ENCODE measurements at places on chromosomes 3 and 15.

DNA sequence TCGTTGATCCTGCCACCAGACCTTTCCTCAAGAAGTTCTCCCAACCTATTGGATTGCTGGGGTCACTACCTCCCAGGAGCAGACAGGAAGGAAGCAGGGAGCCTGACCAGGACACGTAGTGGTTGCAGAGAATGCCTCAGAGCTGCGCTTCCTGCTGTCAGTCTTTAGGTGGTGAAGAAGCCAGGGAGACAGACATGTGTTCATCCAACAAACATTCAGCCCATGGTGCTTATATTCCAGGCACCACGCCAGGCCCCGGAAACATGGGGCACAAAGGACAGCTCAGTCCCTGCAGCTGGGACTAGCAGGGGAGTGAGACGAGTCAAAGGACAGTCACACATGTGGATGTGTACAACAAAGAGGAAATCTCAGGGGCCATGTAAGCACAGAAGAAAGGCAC is 26.0 kb upstream of the CORO2B start:
- DNase-seq, result no peak

- DNase-seq, result no peak
These were observed 167.2 kb downstream of the STXBP5L start for GRCh38 chr3:121075191-121075590.

GRCh38 chr15:76974456-76975036 is 20.4 kb upstream of the PSTPIP1 start:
- DNase-seq, result no peak

GRCh38 chr15:64361259-64361658 is 5.3 kb upstream of the CSNK1G1 start:
- no peak for DNase-seq

- no peak for DNase-seq
These were observed 58.3 kb upstream of the TFRC start for GRCh38 chr3:196140224-196140623.

DNA sequence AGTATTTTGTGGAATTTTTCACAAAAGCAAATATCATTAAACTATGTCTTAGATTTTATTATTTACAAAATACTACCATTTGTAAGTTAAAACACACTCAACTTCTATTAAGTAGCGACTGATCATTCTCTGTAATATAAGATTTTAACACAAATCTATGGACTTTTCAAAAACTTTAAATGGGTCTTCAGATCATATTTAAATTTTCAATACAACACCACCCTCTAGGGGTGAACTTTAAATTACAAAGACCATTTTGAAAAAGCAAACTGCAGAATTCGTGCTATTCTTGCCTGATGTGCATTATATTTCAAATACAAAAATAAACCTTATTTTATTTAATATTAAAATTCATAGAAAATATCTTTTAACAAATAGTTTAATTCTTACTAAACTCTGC is 8.2 kb upstream of the VGLL4 start:
- no peak for DNase-seq

DNA sequence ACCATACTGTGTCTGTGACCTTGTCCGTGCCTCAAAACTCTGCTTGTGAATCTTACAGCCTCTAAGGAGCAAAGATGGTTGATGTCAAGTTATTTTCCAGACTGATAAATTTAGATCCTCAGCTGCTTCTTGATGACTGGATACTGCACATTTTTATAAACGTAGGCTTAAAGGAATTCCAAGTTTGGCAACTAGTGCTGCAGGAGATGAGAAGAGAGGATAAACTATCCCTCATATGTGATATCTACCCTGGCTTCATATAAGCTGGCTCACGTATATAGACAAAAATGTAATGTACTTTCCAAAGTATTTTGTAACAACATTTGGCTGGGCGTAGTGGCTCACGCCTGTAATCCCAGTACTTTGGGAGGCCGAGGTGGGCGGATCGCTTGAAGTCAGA is 89.6 kb downstream of the GMPS start:
- no peak for DNase-seq

DNA sequence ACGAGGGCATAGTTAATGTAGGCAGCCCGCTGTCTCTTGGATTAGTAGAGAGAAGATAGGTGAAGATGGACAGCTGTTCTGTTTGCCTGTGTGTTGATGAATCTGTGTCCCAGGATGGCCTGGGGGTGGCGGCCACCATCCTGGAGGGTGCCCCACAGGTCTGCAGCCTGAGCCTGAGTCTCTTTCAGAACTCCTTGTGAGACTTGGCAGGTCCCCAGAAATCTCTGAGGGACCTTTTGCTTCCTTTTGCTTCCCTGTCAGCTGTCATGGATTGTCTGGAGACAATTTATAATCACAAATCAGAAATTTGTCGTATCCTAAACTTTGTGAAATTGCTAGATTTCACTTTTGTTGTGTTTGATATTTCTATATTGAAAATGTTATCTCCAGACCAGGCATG is 17.4 kb downstream of the FAN1 start:
- no peak for DNase-seq

GRCh38 chr15:80403712-80404056 is 498 bp upstream of the ARNT2 start:
- no peak for DNase-seq

DNA sequence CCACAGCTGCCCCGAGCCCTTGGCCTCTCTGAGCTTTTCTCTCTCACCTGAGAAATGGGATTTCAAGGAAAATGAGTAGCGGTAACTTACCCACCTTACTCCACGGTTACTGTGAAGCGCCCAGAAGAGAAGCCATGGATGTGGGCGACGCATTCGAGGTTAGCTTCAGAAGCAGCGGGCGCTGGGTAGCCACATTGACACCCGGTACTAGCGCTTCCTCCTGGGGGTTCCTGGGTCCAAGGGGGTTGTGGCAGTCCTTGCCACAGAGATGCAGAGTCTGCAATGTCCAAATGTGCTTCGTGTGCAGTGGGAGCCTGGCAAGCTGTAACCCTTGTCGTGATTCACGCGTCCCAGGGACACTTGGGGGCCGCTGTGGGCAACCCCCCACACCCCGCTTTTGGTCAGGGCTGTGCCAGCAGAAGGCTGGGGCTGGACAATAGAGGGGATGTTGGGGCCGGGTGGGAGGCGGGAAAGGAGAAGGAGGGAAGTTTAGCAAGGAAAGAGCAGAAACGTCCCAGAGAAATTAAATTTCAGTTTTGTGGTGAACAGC is 41.4 kb upstream of the FURIN start:
- no peak for DNase-seq

GRCh38 chr3:192186498-192186897 is 540.8 kb downstream of the FGF12 start:
- no peak for DNase-seq

DNA sequence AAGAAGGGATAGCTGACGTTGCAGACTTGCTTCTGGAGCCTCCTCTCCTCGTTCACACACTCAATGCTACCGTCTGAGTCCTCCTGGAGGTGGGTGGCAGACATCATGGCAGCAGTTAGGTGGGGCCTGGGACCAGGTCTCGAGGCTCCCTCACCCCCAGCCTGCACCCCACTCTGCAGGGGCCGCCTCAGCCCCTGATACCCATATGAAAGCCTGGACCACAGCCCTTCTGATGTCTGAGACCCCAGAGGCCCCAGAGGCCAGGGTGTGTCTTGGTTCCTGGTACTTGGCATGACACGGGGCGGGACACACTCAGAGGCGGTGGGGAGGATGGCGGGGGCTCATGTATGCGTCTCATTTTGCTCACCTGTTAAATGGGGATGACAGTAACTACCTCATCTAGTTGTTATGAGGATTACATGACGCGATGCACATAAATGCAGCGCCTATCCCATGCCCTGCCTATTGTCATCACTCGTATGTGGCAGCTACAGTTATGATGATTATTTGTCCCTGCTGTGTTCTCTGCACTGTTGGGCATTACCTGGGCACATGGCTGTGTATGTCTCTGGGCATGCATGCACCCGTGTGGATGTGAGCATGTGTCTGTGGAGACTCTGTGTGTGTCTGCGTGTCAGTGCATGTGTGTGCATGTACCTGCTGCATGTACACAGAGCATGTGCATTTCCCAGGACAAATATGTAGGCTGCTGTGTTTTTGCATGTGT is 39.9 kb downstream of the FEM1B start:
- no peak for DNase-seq

GRCh38 chr15:99324082-99324620 is 72.9 kb downstream of the LRRC28 start:
- peak; percentile 63 for DNase-seq

GRCh38 chr3:3923619-3924018 is 124.4 kb downstream of the LRRN1 start:
- DNase-seq, result no peak

GRCh38 chr3:121483290-121483689 is 62.5 kb downstream of the POLQ start:
- DNase-seq, result no peak

- no peak for DNase-seq
These were observed 32.8 kb upstream of the C3orf80 start for GRCh38 chr3:160192310-160193029.

DNA sequence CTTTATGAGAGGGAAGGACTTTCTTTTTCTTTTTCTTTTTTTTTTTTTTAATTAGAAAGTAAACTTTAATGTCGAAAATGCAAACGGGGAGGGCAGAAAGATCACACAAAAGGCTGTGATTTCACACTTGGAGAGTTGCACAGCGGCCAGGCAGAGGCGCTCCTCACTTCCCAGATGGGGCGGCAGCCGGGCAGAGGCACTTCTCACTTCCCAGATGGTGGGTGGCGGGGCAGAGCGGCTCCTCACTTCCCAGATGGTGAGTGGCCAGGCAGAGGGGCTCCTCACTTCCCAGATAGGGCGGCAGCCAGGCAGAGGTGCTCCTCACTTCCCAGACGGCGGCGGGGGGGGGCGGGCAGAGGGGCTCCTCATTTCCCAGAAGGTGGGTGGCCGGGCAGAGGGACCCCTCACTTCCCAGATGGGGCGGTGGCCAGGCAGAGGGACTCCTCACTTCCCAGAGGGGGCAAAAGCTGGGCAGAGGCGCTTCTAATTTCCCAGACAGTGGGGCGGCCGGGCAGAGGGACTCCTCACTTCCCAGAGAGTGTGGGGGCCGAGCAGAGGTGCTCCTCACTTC is 88.6 kb downstream of the ATP2B2 start:
- no peak for DNase-seq

DNA sequence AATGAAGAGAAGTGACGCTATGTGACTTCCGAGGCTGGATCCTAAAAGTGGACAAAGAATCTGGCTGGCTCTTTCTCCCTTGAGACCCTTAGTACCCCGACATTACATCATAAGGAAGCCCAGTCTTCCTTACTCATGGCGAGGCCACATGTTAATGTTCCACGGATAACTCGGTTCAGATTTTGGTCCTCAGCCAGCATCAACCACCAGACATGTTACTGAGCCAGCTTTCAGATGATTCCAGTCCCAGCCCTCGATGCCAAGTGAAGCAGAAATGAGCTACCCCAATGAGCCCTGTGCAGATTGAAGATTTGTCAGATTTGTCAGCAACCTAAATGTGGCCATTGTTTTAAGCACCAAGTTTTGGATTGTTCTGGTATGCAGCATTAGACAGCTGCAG is 46.6 kb downstream of the SLCO2A1 start:
- DNase-seq, result no peak

DNA sequence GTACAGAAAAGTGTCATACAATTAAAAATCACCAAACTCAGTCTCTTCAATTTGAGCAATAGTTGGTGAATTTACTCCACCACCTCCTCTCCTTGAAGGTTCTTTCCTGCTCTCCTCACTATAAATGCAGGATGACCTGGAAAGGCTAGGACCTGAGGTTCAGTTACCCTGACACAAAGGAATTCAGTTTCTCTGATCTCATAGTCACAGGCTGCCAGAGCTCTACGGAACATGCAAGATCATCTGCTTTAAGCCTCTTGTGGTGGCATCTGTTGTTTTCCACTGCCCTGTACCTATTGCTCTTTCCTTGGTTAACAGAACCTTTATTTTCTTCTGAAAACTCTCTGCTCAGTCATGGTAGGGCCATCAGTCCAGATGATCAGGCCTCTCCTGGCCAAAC is 4.9 kb upstream of the TP63 start:
- no peak for DNase-seq

DNA sequence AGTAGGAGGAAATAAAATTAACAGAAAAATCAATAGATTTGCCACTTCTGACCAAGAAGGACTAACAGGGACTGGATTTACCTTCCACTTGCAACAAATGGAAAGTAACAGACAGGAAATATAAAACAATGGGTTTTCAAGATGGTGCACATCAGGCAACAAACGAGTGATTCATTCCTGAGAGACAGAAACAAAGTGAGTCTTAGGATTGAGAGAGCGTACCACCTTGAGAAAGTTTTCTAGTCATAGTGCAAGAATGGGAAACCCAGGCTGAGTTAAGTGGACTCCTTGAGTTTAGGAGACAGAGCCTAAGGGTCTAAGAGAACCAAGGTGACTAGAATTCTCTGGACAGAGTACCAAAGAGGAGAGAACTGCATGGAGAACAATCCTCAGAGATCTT is 101.7 kb downstream of the PPP2R3A start:
- no peak for DNase-seq
